ENCODE measurements at places on chromosomes 13 and 19.
A peak's percentile ranks its signal among the peaks of the same experiment; 100 is the strongest.

- DNase-seq: no peak
Measured at GRCh38 chr13:37091835-37092234, 13.6 kb downstream of the CSNK1A1L start.

DNA sequence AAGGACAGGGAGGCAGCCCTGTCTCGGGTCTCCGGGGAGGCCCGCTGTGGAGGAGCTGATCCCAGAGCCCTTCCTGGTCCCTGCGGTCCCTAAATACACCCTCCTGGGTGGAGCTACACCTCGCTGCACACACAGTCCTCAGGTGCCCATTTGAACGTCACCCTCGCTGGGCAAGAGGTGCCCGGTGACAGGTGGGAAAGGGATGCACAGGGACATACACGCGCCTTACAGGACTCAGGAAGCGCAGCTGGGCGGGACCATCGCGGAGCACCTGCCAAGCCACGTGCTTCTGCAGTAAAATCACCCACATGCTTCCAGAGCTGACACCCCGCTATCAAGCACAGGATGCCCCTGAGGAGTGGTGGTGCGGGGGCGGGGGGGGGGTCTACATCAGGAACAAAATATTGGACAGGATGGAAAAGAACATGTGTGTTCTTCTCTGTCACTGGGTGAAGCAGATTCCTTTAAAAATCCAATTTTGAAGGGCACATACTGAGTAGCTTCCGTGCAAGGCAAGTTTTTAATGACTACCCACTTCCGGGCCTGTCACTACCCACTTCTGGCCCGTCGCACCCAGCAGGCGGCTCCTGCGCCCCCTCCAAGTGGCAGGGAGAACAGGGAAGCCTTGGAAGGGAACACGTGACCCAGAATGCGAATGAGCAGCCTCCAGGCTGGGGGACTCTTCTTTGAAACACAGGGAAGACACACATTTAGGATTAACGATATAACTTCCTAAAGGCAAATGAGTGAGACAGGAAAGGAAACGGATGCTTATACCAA is 78.9 kb downstream of the COL4A1 start:
- no peak for DNase-seq

DNA sequence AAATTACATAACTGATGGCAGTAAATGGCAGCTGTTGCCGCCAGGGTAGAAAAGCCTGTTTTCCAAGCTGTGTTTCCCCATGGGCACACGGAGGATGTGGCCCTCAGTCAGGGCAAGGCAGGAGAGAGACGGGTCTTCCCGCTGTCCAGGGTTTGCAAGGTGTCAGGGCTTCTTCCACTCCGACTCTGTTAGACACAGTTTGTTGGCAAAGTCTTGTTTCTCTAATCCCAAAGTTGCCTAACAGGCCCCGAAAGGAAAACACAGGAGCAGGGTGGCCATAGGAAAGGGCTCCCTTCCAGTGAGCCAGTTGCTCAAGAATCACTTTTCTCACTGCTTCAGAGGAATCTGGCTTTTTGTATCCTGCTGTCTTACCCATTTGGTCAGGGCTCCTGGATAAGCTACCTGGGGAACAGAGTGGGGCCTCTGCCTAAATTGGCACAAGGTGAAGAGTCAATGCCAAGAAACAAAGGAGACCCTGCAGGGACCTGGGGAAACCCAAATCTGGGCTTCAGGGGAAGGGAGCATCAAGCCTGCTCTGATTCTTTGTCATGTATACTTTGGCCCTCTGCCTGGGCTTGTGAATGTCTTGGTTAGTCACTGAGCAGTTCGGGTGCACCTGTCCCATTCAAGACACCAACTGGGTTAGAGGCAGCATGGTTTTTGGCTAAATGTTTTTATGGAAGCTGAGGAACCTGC is 29.0 kb upstream of the CXCL17 start:
- no peak for DNase-seq

DNA sequence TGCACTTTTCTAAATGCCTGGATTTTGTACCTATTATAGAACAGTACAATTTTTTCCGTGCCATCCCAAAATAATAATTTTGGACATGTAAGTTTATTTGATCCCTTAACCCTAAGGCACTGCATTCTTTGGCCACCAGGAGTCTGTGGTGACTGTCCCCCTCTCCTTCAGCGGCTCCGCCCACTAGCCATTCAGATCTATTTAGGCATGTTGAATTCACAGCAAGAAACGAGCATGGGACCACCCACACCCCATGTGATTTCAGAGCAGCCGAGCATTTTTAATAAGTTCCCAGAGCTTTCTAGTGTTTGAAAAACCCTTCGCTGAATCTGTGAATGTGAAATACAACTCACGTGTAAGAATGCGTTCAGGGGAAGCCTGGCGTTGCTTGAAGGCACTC is 567.5 kb downstream of the MYO16 start:
- no peak for DNase-seq

- DNase-seq: no peak
Measured at GRCh38 chr19:33472226-33472625, 49.4 kb downstream of the PEPD start.

GRCh38 chr13:19185086-19185864 is 3.7 kb upstream of the TUBA3C start:
- no peak for DNase-seq

- DNase-seq: no peak
Measured at GRCh38 chr13:112106478-112107141, 39.7 kb downstream of the SOX1 start.

- no peak for DNase-seq
Measured at GRCh38 chr13:41461527-41462139, 4.3 kb downstream of the RGCC start.

GRCh38 chr19:4051175-4052101 is 15.3 kb downstream of the ZBTB7A start:
- peak; percentile 10 for DNase-seq
